ENCODE measurements at places on chromosomes 2 and 18.

DNA sequence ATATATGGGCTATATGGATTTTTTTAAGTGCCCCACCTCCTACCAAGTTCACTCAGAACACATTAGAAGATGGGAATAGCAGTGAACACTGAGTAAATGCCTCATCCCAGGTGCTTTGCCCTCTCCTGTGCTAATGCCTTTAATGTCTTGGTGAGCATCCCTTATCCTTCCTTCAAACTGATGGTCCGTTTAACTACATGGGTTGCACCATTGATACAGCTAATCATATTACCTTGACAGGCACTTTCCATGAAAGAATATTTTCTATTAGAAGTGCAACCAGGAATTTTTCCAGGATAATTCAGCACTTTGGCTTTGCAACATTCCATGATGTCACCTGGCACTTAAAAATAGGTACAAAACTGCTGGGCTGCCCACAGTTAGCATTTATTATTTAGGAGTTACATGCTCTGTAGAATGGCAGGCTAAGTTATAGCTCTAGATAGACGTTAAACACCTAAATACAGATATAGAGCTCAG, 74.0 kb downstream of the WDPCP start:
- DNase-seq, result no peak

- DNase-seq, result no peak
These were observed 153.5 kb upstream of the PGAP1 start for GRCh38 chr2:197079832-197080555.

GRCh38 chr2:67633212-67633856, 236.2 kb downstream of the ETAA1 start:
- no peak for DNase-seq

- DNase-seq, result no peak
These were observed 83.7 kb downstream of the CERKL start for GRCh38 chr2:181573140-181573736.

- no peak for DNase-seq
These were observed 186.3 kb downstream of the TCF4 start for GRCh38 chr18:55401638-55402191.
